ENCODE measurements at places on chromosomes 12 and 14. TPM values are rescaled to one million over a fixed set of nuclear protein-coding genes. Genes with fewer than 3 reads are reported as not detected.

PRB3 gene
- polyA plus RNA-seq, result not detected

GPR84 gene
- polyA plus RNA-seq, result not detected

CYP27B1 gene
- 33.4 TPM for polyA plus RNA-seq

CD27 gene
- polyA plus RNA-seq, result not detected

MYF5 gene
- not detected for polyA plus RNA-seq

DEPDC4 gene
- 1.1 TPM for polyA plus RNA-seq

NRIP2 gene
- polyA plus RNA-seq, result 15.9 TPM

ESR2 gene
- polyA plus RNA-seq, result not detected

KRT78 gene
- polyA plus RNA-seq, result not detected

DNA sequence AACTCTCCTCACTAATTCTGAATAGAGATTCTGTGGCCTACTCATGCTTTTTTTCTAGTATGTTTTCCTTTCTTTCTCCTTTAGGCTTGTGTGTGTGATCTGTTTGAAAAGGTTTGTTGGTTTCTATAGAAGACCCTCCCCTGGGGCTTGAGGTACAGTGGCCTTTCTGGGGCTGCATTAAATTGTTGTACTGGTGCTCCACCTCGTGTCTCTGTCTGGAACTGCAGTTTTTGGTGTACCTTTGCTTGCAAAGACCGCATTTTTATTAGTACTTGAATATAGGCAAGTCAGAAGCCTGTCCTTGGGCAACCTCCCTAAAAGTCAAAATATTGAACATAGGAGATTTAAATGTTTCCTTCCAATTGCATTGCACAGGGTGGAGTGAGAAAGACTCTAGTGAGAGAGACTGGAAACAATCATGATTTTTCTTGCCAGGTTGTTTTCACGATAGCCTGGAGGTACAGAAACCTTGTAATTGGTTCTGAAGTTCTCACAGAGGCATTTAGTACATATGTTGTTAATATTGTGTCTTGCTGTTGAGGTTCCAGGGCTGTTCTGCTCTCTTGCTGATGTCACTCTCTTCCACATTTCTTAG, 39.0 kb downstream of the SLCO1B1 start:
- DNase-seq, result peak; percentile 44

- no peak for DNase-seq
These were observed 245.9 kb downstream of the CACNA1C start for GRCh38 chr12:2298556-2299200.

DNA sequence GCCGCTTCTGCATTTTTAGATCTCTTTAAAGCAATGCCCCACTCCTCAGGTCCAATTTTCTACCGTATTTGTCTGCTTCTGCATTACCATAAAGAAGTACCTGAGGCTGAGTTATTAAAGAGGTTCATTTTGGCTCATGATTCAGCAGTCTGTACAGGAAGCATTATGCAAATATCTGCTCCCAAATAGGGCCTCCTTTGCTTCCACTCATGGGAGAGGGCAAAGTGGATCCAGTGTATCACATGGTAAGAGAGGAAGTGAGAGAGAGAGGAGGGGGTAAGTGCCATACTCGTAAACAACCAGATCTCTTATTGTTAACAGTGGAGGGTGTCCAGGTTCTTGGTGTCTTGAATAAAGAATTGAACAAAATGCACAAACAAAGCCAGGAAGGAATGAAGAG, 316.1 kb upstream of the SEL1L start:
- no peak for DNase-seq

- DNase-seq, result peak; percentile 52
These were observed 72.2 kb downstream of the NOC4L start for GRCh38 chr12:132216354-132216987.

- peak; percentile 49 for DNase-seq
These were observed 24.2 kb downstream of the NOC4L start for GRCh38 chr12:132168311-132169031.

GRCh38 chr12:64895526-64895925, 71.1 kb downstream of the TBC1D30 start:
- DNase-seq, result no peak

GRCh38 chr12:12560587-12561370, 1.9 kb downstream of the DUSP16 start:
- DNase-seq, result peak; percentile 53

GRCh38 chr14:50237427-50237826, 6.0 kb upstream of the SOS2 start:
- DNase-seq, result no peak

- no peak for DNase-seq
These were observed 18.4 kb downstream of the NR2C1 start for GRCh38 chr12:95055057-95055456.

- DNase-seq, result no peak
These were observed 90.0 kb downstream of the C12orf50 start for GRCh38 chr12:87939182-87939581.

DNA sequence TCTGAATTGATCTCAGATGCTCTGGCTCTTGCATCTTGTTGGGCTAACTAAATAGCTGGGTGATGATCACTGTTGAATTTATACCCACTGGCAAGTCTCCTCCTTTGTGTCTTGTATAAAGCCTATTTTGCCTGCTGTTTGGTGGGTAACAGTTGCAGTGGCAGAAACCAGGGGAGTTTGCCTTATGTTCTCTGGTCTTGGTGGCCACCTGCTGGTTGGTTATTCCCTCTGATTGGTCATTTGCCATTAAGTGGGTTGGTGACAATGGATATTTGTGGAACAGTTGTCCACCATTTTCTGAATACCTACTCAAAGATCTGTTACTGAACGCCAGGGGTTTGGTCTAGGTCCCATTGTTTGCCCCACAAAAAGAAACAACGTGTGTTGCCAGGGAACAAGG, 52.1 kb downstream of the AVPR1A start:
- peak; percentile 31 for DNase-seq

DNA sequence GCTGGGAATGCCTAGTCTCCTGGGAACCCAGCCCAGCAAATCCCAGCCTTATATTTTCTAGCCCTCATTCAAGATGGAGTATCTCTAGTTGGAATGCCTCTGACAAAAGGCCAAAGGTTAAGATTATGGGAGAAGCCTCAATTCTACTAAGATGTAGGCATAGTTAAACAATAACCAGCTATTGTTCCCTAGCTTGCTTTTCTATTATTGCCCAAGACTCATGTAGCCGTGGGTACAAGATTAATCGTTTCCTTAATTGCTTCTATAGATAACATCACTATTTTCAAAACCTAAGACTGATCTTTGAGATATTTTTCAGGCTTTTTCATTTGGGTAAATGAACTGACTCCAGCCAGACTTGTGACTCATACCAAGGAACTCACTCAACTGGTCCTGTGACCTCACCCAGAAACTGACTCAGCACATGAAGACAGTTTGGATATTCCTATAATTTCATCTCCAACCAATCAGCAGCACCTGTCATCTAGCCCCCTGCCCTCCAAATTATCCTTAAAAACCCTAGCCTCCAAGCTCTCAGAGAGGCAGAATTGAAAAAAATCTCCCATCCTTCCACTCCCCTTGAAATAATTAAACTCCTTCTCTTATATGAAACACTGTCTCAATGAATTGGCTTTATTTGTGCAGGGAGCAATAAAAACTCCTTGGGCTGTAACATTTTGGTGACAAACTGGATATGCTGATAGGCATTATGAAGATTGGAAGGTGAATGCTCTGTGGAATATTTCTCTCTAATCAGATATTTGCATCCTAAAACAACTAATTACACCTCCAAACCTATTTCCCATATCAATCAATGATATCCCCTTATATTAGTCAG, 589.0 kb downstream of the C12orf50 start:
- no peak for DNase-seq

- DNase-seq, result no peak
These were observed 29.1 kb downstream of the FSCB start for GRCh38 chr14:44477953-44478352.

DNA sequence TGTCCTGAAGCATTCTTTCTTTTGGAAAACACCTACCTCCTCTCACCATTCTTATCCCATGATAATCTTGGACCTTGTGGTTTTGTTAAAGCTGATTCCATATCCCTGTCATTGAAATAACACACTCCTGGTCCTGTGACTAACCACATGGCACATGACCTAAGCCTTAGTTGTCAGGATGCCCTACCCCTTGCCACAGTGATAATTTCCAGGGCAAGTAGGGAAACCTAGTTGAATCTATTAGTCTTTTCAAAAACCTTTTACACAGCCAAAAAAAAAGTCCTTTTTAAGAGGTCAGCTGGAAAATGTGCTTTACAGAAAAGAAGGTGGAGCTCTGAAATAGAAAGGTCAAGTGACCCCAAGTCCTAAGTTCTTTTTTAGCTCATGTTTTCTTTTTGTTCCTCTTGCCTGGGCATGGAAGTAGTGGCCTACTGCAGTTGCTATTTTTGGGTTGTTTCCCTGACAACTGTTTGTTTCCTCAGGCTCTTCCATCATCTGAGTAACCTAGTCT, 608.4 kb downstream of the LRFN5 start:
- DNase-seq, result no peak

DNA sequence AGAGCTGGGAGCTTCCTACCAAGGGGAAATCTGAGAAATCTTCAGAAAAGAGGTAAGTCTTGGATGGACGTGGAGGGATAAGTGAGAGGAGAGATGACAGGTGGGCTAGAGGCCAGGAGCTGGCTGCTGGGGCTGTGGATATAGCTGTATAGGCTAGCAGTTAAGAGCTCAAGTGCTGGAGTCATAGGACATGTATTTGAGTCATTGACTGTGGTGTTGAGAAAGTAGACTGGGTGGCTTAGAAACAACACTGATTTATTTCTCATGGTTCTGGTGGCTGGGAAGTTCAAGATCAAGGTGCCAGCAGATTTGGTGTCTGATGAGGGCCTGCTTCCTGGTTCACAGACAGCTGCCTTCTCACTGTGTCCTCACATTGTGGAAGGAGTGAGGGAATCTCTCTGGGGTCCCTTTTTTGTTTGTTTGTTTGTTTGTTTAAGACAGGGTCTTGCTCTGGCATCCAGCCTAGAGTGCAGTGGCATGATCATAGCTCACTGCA, 151.1 kb upstream of the FUT8 start:
- DNase-seq, result no peak

GRCh38 chr14:79831195-79831892, 380.0 kb downstream of the DIO2 start:
- DNase-seq, result no peak

DNA sequence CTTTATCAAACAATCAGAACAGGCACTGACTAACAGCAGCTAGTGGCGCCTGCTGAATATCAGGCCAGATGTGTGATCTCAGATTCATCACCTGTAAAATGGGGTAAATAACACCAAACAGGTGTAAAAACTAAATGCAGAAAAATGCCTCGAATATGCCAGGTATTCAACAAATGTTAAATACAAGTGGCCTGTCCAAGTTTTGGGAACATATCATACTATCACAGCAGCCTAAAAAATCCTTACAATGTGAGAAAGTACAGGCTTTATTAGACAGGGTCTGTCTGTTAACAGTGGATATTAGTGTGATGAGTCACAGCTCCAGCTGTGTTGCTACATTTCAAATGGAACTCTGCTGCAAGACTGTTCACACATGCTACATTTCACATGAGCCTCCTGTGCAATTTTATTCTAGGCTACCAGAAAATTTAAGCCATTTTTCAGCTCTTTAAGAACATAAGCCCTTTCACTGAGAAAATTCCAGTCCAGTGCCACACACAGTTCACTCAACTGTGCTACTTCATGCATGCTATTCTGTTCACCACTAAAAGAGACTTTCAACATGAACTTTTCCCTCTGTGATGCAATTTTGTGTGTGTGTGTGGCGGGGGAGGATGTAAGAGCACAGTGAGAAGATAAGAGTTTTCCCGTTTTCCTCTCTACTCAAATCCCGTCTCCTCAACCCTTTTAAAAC, 56.7 kb downstream of the MSRB3 start:
- DNase-seq, result no peak

GRCh38 chr12:48795550-48796455, 6.9 kb upstream of the ADCY6 start:
- peak; percentile 87 for DNase-seq

DNA sequence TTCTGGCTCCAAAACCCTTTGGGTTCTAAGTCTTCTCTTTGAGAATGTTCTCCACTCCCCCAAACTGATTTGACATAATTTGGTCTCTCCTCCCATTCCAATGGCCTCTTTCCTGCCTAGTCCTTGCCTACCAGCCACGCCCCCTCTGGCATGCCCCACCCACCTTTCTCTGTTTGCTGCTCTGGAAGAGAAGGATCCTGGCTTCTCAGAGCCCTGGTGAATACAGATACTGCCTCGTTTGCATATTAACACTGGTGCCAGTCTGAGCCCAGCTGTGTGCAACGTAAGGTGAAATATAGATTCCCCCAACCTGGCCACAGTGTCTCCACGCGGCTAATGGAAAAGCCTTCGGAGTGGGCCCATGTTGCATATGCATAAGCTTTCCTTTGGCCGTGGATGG, 79.7 kb downstream of the PAPOLA start:
- no peak for DNase-seq

GRCh38 chr12:61272441-61272840, 987.8 kb upstream of the USP15 start:
- DNase-seq, result no peak

Data from kidney (tissue), 22 donors.